ENCODE measurements at places on chromosomes 1 and 21. TPM values are rescaled to one million over a fixed set of nuclear protein-coding genes. Genes with fewer than 3 reads are reported as not detected.

DNA sequence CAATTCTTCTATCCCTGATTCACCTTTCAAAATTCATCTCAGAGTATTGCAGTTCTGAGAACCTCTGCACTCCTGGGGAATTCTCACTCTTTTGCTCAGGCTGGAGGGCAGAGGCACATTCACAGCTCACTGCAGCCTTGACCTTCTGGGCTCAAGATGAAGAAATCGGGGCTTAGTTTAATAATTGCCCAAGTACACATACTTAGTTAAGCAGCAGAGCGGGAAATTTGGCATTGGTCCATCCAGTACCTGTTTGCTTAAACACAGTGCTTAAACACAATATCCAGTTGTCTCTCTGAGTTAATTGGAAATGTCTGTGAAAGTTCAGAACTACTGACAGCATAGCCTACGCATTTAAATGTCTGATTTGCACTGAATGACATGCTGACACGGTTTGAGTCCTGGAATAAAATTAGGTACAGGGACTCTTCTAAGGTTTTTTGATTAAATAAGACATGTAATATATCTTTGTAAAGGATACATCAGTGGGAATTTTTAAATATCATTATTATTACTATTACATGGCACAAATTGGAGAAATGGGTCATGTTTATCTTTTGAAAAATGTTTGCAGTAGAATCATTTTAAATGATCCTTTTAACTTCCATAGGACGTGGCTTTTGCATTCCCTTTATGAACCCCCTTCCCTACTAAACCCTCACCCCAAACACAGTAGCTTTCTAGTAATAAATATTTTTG lies 337.4 kb downstream of the SRGAP2C start:
- peak; percentile 76 for DNase-seq

DNA sequence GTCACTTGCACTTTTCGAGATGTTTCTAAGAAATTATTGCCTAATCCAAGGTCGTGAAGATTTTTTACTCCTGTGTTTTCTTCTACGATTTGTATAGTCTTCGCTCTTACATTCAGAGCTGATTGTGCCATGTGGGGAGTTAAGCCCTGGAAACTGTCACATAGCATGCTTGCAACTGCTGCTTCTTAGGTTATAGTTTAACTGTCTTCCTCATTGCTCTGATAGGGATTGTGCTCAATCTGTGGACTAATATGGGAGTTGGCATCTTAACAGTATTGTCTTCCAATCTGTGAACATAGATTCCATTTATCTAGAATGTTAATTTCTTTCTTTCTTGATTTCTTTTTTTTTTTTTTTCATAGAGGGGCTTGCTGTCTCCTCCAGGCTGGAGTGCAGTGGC lies 34.8 kb upstream of the CAMTA1 start:
- no peak for DNase-seq

GRCh38 chr1:15928971-15929965 lies 46.6 kb downstream of the ZBTB17 start:
- DNase-seq = no peak

GRCh38 chr1:221016751-221017150 lies 137.5 kb downstream of the HLX start:
- DNase-seq = no peak

DNA sequence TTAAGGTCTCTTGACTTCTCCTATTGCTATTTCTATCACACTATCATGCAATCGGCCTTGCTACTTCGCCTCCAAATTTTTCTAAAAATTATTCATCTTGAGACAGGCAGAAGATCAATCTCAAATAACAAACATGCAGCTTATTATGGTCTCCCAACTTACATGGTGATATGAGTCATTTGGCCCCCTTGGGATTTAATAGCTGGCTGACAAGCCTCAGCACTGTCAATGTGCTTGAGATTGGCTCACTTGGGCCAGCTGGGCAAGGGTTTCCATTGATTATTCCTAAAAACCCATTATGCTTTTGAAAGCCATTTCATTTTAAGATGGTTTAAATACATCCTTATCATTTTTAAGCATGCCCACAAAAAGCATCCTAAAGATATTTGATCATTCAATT lies 224.5 kb upstream of the NFIA start:
- no peak for DNase-seq

DNA sequence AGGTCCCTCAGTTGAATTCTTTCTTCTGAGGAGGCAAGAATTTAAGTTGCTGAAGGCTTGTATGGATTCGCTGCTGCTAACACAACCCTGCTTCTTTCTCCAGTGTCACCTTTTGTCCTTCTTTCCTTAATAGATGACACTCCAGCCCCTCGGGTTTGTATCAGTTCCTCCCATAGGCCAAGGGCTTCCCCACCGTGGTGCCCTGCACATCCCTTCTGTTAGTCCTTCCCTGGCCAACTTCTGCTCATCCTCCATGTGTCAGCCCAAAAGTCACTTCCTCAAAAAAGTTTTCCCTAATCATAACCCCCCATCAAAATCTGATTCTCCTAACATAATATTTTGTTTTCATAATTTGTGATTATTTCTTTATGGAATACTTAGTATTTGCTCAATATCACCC lies 190.4 kb downstream of the RHOU start:
- no peak for DNase-seq

- DNase-seq = no peak
These were observed 827 bp upstream of the URB1 start for GRCh38 chr21:32393677-32394001.

DNA sequence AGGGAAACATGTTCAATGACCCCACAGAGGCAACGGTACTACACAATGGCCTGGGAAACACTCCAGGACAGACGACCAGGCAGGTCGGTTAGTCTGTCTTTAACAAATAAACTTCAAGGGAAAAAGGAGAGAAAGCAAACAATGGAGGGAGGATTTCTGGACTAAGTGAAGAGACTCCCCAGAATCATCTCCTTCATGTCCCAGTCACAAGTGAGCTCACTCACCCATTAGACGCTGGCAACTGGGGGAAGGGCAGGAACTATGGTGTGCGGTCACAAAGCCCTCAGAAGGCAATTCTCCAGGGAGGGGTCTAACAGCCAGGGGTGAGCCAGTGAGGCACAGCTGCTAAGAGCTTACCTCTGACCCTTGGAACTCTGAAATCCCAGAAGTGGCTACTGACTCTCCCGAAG lies 55.7 kb upstream of the NADK start:
- DNase-seq = no peak

CD1B gene
- 0.26 TPM for total RNA-seq

BEND5 gene
- 4.4 TPM for total RNA-seq

PBX1 gene
- total RNA-seq = 38.8 TPM

Data from upper lobe of left lung (tissue), 6 donors.